ENCODE measurements at places on chromosomes 5 and 9. TPM values are rescaled to one million over a fixed set of nuclear protein-coding genes. Genes with fewer than 3 reads are reported as not detected.

Gene MEF2C
- 1.4 TPM for total RNA-seq

- DNase-seq = no peak
Measured at GRCh38 chr5:39149966-39150365, 69.4 kb downstream of the FYB1 start.

GRCh38 chr5:154373326-154373725, 72.5 kb upstream of the SAP30L start:
- DNase-seq = no peak

GRCh38 chr5:173888473-173889131, 453 bp downstream of the CPEB4 start:
- DNase-seq = no peak

- DNase-seq = no peak
Measured at GRCh38 chr5:127342364-127342763, 51.8 kb downstream of the MEGF10 start.

Gene THBS4
- 12.8 TPM for total RNA-seq

GRCh38 chr9:36781533-36781932, 208.8 kb downstream of the MELK start:
- DNase-seq = no peak

DNA sequence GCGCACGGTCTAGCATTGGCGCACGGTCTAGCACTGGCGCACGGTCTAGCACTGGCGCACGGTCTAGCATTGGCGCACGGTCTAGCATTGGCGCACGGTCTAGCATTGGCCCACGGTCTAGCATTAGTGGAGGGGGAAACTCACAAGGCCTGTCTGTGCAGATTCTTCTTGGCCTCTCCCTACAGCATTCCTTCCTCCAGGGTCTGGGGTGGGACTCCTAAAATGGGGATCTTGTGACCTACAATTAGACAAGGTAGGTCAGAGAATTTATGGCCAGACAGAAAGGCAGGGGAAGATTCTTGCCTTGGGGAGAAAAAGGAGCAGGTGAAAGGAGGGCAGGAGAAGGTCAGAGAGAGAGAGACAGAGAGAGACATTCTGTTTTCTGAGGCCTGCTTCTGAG, 5.4 kb upstream of the GBGT1 start:
- DNase-seq = no peak

- no peak for DNase-seq
Measured at GRCh38 chr9:98117984-98118639, 910 bp downstream of the TRIM14 start.

Gene FOXD4
- not detected for total RNA-seq

DNA sequence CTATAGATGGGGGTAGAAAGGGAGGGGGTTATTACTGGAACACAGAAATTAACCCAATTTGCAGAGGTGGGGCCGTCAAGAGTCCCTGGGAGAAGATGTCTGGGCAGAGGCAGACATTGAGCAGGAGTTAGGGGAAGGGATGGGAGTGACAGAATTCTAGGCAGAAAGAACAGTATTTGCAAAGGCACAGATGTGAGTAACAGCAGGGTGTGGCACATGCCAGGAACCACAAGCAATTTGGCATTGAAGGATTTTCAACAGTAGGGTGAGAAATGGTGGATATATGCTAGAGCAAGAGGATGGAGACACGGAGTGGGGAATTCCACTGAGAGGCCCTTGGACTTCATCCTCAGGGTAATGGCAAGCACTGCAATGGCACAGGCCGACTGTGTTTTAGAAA, 71.6 kb upstream of the FRRS1L start:
- DNase-seq = no peak

DNA sequence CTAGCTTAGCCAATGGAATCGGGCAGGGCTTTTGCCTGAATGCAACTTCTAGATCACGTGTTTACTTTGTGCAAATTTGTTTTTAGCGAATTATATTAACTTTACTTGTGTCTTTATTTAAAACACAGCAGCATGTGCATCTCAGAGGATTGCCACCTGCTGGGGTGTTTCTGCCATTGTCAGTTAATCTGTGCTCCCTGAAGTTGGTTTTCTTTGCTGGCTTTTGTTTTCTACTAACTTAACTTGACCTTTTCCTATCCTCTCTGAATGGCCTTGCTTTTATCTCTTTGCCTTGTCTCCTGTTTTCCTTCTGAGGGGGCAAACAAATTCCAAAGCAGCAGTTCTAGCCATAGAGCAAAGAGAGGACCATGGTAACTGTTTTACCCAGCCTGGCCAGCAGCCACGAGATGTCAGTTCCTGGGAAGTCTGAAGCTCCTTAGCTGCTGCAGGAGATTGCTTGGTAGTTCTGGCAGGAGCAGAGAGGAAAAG, 67.6 kb downstream of the ARHGEF28 start:
- DNase-seq = peak; percentile 7
